T follicular helper cell (primary cell): ENCODE measurements at places on chromosomes 13 and 19.

DNA sequence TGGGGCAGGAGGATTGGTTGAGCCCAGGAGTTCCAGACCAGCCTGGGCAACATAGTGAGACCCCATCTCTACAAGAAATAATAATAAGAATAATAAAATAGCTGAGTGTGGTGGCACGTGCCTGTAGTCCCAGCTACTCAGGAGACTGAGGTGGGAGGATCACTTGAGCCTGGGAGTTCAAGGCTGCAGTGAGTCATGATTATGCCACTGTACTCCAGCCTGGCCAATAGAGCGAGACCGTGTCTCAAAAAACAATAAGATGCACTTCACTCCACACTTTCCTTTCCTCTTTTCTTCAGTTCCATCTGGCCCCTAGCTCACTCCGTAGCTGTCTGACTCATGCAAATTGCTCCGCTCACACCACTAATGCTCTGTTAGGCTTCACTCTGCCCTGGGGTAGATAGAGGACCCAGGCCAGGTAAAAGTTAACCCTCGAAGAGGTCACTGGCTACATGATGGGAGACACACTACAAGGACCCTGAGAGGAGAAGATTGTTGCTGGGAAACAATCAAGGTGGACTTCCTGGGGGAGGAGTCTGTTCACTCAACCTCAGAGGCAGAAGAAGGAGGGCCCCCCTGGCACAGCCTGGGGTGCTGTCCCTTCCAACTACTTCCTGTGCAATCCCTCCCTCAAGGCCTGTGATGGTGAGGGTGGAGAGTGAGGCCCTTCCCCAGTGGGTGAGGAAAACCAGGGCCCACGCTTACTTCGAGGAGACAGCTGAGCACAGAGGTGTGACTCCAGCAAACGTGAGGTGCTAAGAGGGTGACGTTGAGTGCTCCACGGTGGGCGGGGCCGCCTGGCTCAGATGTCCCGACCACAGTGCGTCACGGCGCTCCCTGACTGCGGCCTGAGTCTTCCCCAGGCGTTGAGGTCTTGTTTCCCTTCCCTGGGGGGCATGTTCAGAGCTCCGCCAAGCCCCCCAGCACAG lies 8.8 kb upstream of the TNFSF9 start:
- DNase-seq: peak; percentile 38

DNA sequence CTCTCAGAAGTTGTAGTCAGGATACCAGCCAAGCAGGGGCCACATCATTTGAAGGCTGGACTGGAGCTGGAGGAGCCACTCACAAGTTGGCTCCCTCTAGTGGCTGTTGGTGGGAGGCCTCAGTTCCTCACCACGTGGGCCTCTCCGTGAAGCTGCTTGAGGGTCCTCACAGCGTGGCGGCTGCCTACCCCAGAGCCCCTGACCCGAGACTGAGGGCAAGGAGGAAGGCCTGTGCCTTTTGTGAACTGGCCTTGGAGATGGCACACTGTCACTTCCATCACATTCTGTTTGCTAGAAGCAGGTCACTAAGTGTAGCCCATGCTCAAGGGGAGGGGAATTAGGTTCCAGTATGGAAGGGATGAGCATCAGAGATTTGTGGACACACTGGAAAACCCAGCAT lies 14.6 kb downstream of the GNA11 start:
- peak; percentile 57 for DNase-seq

DNA sequence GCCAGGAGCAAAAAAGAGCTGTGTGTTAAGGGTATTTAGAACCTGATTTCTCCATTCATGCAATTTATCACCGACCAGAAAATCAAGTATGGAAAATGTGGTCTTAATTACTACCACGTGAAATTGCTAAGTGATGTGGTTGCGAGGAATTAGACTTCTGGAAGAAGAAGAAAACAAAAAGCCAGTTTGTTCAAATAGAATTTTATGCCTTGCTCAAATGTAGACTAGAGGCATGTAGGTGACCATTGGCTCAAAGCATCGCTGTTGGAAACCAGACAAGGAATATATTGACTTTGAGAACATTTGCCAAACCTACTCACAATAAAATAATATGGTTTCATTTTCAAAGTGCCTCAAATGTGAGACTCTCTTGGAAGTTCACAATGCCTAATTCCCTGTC lies 57.3 kb upstream of the LRCH1 start:
- DNase-seq: no peak

GRCh38 chr13:48975101-48975855 lies 434 bp upstream of the FNDC3A start:
- DNase-seq: peak; percentile 38

DNA sequence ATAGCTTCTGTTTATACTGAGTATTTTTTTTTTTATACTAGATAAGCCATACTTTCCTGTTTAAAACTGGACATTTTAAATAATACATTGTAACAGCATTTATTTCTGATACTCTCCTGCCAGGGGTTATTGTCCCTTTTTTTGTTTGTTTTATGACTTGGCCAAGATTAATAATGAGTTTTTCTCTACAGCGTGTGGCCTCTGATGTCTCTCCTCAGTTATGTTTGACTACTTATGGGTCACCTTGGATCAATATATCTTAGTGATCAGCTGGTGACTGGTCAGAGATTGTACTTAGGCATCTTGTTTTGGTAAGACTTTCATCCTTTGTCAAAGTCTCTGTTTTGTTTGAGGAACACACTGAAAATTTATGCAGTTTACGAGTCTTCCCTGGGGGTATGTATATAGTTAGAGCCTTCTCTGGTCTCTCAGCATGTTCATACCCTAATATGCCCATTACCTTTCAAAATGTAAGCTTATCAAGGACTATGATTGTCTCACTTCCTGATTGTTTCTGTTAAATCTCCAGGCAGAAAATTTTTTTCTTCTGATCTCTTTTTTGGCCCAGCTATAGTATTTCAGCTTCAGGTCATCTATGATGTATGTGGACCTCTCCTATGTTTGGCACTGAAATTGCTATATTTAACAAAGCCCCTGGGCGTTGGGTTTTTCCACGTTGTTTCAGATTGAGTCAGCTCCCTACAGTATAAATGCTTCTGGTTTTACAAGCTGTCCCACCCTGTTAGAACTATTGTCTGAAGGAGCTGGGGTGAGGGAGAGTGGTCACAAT lies 87.9 kb downstream of the URI1 start:
- no peak for DNase-seq

DNA sequence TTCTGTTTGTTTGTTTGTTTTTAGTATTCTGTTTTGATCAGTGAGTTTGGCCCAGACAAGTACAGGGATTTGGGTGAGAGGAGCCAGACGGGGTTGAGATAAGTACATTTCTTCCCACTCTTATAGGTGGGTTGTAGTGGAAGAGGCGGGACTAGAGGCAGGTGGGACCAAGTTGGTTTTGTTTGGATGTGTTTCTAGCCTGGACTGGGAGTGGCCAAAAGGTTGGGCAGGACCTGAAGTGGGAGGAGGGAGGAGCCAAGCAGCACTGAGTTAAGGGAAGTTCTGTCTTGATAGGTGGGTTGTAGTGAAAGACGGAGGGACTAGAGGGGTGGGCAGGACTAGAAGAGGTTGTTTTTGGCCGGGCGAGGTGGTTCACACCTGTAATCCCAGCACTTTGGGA lies 9.0 kb downstream of the DNASE2 start:
- DNase-seq: no peak

- DNase-seq: no peak
These were observed 833 bp downstream of the GAMT start for GRCh38 chr19:1400281-1401137.

- no peak for DNase-seq
These were observed 270.2 kb downstream of the IRS2 start for GRCh38 chr13:109516186-109516585.

- peak; percentile 55 for DNase-seq
These were observed 6.1 kb downstream of the DHRS12 start for GRCh38 chr13:51797664-51798488.

GRCh38 chr13:29922281-29922821 lies 71.9 kb upstream of the UBL3 start:
- DNase-seq: no peak

- no peak for DNase-seq
These were observed 10.4 kb downstream of the EXOSC8 start for GRCh38 chr13:37011002-37011401.

GRCh38 chr13:51221108-51221507 lies 1.1 kb upstream of the FAM124A start:
- DNase-seq: no peak

DNA sequence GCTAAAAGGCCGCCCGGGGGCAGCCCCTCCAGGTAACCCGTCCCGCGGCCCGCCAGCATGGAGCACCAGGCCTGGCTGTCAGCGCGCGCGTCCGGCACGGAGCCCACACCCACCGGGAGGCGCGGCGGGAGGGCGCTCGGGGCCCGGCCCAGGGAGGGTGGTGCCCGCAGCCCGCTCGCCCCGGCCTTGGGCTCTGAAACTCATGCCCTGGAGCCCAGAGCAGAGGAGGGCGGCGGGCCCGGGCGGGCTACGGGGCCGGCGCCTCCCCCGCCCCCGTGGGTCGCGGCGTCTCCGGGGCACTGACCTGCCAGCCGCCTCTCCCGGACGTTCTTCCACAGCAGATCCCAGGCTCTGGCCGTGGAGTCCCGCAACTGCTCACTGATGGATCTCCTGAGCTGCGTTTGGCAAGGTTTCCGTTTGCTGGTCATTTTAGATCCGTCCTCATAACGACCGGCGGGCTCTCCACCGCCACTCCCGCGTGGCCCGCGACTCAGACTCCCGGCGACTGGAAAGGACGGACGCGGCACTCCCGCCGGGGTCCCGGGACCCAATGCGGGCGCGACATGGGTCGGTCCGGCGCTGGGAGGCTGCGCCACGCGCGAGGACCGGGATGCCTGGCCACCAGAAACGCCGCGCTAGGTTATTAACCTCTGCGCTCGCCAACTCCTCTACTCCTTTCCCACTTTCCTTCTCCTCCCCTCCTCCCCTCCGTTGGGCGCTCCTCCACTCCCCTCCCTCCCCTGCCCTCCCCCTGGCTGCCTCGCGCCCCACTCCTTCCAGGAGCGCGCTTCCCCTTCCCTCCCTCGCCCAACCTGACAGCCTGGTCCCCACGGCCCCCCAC lies 64.7 kb upstream of the STARD13 start:
- no peak for DNase-seq
